ENCODE measurements at places on chromosomes 12 and 14.

- DNase-seq, result no peak
- no peak overlapping the region for H3K4me3 ChIP-seq
- H3K27me3 ChIP-seq, result no peaks in the 10 kb centered on the region
- H3K4me1 ChIP-seq, result no peaks in the 10 kb centered on the region
These were observed 29.2 kb downstream of the PRKD1 start for GRCh38 chr14:29898470-29898869.

DNA sequence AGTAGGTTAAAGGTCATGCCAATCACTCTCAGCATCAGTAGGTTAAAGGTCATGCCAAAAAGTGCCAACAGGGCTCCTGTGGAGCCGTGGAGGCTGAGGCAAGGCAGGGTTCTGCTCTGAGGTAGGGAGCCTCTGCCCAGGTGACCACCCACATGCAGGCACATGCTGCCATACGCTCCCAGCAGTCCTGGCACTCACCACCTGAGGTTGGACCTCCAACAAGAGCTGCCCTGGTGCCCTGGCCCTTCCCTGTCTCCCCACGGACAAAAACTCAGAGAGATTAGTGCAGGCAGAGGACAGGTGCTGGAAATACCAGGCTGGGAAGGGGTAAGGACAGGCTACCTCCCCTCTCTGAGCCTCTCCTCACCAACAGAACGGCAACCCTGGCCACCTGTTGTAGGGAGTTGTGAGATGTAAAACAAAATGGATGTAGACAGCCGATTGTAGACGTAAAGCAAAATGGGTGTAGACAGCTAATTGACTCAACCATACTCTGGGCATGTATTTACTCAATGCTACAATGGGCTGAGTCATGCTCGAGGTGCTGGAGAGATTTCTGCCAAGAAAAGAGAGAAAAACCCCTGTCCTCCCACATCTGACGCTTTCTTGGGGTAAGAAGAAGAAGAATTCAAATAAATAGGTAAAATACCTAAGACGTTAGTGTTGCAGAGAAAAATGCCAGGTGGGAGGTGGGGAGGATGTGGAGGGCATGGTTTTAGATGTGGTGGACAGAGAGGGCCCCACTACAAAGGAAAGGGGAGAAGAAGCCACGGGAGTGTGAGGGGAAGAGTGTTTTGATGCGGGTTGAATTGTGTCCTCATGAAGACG lies 32.4 kb downstream of the LTBP2 start:
- peaks cover 14% of the 10 kb centered on the region for H3K4me1 ChIP-seq
- no peak overlapping the region for H3K4me3 ChIP-seq
- no peaks in the 10 kb centered on the region for H3K36me3 ChIP-seq
- peaks cover 2% of the 10 kb centered on the region for H3K27me3 ChIP-seq
- no peak overlapping the region for H3K27ac ChIP-seq

DNA sequence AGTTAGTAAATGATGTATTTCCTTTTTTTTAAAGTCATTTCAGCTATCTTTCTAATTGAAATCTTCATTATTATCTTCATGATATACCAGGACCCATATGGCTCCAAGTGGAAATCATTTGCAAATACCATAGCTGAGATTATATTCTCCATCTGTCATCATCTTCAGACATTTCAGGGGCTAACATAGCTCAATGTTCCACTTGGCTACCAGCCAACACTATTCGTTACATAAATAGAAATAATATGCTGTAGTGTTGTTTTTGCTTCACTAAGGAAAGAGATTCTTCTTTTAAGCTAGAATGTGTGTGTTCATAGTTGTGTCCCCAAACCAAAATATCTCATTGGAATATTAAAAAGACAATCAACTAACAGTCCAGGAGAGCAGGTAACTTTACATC lies 225.1 kb downstream of the DIO2 start:
- DNase-seq, result no peak
- H3K36me3 ChIP-seq, result no peaks in the 10 kb centered on the region
- no peaks in the 10 kb centered on the region for H3K27me3 ChIP-seq

DNA sequence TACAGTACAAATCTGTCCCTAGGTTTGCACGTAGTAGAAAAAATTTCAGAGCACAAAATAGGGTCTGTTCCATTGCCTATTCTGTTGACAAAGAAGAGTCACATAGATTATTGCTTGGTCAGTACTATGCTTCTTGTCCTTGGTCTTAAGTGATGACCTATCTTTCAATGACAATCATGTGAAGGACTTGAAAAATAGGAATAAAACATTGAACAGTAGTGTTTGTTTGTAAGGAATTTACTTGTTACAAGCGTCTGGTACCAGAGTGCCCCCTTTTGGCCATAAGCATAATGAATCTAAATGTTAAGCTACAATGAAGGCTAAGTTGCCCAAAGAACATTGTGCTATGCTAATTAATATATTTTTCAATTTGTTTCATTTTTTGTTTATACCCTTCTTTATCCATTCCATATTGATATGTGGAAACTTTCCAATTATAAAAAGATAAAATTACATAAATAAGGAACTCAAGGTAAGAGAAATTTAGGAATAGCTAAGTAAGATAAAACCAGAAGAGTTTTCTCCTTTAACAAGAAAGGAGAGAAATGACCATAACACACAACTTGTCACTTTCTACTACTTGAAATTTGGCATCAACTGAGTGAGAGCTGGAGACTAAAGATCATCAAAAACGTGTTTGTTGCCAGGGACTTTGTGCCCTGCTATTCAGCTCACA lies 204.7 kb downstream of the EPS8 start:
- no peaks in the 10 kb centered on the region for H3K4me1 ChIP-seq
- no peaks in the 10 kb centered on the region for H3K27me3 ChIP-seq
- peak; percentile 19 for DNase-seq
- no peaks in the 10 kb centered on the region for H3K36me3 ChIP-seq
- H3K27ac ChIP-seq, result no peak overlapping the region
- no peak overlapping the region for H3K4me3 ChIP-seq

DNA sequence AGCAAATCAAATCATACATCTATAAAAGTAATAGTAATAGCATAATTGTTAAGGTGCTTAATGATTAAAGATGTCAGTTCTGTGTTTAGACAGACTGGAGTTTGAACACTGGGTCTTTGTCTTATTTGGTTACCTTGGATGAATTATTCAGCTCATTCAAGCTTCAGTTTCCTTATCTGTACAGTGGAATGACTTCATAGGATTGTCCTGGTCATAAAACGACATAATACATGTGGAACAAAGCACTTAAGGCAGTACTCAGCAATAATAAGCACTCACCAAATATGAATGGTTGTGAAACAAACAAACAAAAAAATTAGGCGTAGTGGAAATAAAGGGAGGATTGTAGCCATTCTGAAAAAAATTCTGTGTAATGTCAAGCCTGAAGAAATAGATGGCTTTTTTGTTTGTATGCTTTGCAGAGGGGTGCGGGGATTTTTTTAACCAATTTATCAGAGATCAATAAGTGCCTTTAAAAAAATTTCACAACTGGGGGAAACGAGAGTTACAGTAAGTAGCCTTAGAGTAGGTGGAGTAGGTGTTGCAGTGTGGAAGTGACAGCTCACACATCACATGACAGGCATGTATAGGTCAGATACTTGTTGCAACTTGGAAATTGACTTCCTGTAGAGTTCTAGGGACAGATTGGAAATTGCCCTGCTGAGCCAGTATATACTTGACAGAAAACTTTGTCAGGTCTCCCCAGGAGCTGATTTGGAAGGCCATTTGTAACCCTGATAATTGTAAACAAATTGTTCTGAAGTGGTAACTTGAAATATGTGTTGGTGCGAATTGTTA lies 157.7 kb downstream of the SLC15A5 start:
- H3K4me1 ChIP-seq, result no peaks in the 10 kb centered on the region
- H3K27me3 ChIP-seq, result no peaks in the 10 kb centered on the region
- no peak for DNase-seq
- H3K4me3 ChIP-seq, result no peak overlapping the region
- no peaks in the 10 kb centered on the region for H3K36me3 ChIP-seq
- H3K27ac ChIP-seq, result no peak overlapping the region

DNA sequence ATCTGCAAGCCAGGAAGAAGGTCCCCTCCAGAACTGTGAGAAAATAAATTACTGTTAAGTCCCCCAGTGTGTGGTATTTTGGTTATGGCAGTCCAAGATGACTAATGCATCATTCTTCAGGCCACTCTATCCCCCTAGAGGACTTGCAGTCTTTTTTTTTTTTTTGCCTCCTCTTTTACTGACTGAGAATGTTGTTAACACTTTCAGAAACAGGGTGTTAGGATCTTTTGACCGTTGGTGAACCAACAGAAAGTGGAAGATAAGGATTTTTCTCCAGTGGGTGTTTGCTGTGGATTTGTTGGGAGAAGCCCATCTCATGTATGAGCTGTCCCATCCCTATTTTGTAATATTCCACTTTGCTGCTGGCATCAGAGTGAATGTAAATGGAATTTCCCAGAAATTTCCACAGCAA lies 37.8 kb downstream of the MARK3 start:
- no peaks in the 10 kb centered on the region for H3K27me3 ChIP-seq
- no peak overlapping the region for H3K27ac ChIP-seq
- DNase-seq, result no peak

DNA sequence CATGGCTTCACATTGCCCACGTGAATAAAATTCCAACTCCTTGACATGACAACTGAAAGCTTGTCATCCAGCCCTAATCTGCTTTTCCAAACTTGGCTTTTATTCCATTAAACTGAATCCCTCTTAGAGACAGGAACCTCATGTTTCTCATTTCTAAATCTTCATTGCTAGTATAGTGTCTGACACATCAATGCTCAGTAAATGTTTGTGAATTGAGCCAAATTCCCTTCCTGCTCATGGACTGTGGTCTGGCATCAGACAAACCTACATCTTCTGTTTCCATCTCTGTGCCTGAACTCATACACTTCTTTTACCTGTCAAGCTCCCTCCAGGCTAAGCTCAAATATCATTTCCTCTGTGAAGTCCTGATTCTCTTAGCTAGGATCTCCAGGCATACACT lies 4.3 kb upstream of the FKBP11 start:
- H3K27ac ChIP-seq, result no peak overlapping the region
- no peak overlapping the region for H3K4me3 ChIP-seq
- H3K4me1 ChIP-seq, result peaks cover 42% of the 10 kb centered on the region
- no peaks in the 10 kb centered on the region for H3K27me3 ChIP-seq
- peaks cover 20% of the 10 kb centered on the region for H3K36me3 ChIP-seq

GRCh38 chr12:79547735-79548609 lies 142.8 kb downstream of the PAWR start:
- H3K4me1 ChIP-seq, result no peaks in the 10 kb centered on the region
- H3K4me3 ChIP-seq, result no peak overlapping the region
- H3K27ac ChIP-seq, result no peak overlapping the region
- H3K36me3 ChIP-seq, result no peaks in the 10 kb centered on the region

DNA sequence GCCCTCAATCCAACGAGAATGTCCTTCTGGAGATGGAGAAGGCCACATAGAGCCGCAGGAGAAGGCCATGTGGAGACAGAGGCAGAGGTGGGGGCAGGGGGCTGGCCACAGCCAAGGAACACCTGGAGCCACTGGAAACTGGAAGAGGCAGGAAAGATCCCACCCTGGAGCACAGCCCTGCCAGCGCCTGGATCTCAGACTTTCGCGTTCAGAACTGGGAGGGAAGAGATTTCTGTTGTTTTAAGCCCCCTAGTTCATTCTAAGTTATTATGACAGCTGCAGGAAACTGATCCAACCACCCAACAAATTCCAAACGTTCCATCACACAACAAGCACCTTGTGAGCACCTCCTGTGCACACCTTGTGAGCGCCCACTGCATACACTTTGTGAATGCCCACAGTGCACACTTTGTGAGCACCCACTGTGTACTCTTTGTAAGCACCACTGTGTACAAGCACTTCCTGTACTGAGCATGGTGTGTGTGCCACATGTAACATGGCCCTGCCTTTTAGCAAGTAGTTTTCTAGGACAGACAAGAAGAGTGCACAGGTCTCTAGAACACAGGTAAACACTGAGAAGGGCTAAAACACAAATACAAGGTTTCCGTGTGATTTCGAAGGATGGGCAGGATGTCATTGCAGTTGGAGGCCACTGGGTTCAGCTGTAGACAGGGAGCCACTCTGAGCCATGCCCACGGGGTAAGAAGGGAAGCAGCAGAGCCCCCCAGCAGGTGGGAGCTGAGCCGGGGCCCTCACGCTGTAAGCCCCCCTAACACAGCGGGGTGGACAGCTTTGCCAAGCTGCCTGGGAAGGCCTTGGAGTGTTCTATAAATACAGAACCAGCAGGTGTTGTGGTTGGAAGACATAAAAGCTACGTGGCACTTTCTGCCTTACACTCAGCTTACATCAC lies 15.4 kb downstream of the RIMBP2 start:
- no peak for DNase-seq
- no peaks in the 10 kb centered on the region for H3K36me3 ChIP-seq
- H3K4me1 ChIP-seq, result no peaks in the 10 kb centered on the region
- no peak overlapping the region for H3K27ac ChIP-seq

GRCh38 chr12:29309320-29309902 lies 71.6 kb downstream of the ERGIC2 start:
- no peak for DNase-seq
- no peaks in the 10 kb centered on the region for H3K4me1 ChIP-seq
- H3K4me3 ChIP-seq, result no peak overlapping the region
- no peaks in the 10 kb centered on the region for H3K27me3 ChIP-seq
- no peak overlapping the region for H3K27ac ChIP-seq

- no peak overlapping the region for H3K4me3 ChIP-seq
- DNase-seq, result no peak
- no peaks in the 10 kb centered on the region for H3K4me1 ChIP-seq
- no peak overlapping the region for H3K27ac ChIP-seq
- no peaks in the 10 kb centered on the region for H3K27me3 ChIP-seq
- H3K36me3 ChIP-seq, result no peaks in the 10 kb centered on the region
These were observed 54.6 kb upstream of the USP44 start for GRCh38 chr12:95605875-95606274.

- no peak overlapping the region for H3K4me3 ChIP-seq
- no peak for DNase-seq
- no peaks in the 10 kb centered on the region for H3K27me3 ChIP-seq
- peaks cover 42% of the 10 kb centered on the region for H3K36me3 ChIP-seq
These were observed 87.1 kb downstream of the ACACB start for GRCh38 chr12:109203480-109203879.

GRCh38 chr12:126663304-126664094 lies 1598.3 kb downstream of the AACS start:
- DNase-seq, result no peak
- no peaks in the 10 kb centered on the region for H3K4me1 ChIP-seq
- no peak overlapping the region for H3K27ac ChIP-seq
- no peaks in the 10 kb centered on the region for H3K27me3 ChIP-seq
- H3K36me3 ChIP-seq, result no peaks in the 10 kb centered on the region

GRCh38 chr14:64549791-64550620 lies at the start of gene PPP1R36:
TSS of gene PPP1R36 (plus strand) at chr14:64549961. CDS start at chr14:64549998, 37 bp downstream.
- DNase-seq, result no peak
- no peaks in the 10 kb centered on the region for H3K36me3 ChIP-seq
- H3K4me1 ChIP-seq, result peaks cover 12% of the 10 kb centered on the region
- H3K27me3 ChIP-seq, result no peaks in the 10 kb centered on the region
- no peak within 1 kb of the TSS for H3K27ac ChIP-seq
- peak within 1 kb of the TSS; percentile 36 for H3K4me3 ChIP-seq
